ENCODE measurements at places on chromosomes 2 and 18.

GRCh38 chr18:34223893-34224422, 755 bp downstream of the NOL4 start:
- DNase-seq = no peak

GRCh38 chr2:10252661-10253060, 50.0 kb upstream of the HPCAL1 start:
- no peak for DNase-seq

DNA sequence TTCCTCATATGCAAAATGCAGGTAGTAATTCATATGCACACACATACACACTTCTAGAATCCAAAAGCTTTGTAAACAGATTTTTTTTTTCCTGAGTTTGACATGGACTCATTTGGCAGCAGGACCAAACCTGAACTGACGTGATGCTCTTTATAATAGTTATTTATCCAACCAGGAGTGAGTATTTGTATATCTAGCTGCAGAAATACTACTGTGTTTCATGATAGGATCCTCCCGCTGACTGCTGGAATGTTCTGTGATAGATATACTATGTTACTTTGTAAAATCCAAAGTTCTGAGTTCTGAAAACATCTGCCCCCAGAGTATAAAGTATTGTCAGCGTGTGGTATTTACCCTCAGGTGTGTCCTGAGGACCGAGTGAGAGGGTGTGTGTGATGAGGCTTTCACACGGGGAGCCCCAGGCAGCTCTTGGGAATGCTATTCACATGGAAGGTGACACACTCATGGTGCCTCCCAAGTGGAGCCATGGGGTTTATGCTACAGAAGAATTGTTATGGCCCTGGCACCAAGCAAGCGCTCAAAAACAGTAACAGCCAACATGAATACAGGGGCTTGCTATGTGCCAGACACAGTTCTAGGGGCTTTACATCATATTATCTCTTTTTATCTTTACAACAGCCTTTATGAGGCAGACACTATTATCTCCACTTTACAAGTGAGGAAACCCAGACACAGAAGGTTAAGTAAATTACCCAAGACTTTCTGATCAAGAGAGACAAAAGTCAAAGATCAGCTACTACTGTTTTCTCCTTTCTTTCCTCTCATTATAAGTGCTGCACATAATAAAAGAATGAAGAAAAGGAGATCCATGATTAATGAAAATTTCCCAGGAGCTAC, 16.7 kb upstream of the TXNDC2 start:
- DNase-seq = no peak

DNA sequence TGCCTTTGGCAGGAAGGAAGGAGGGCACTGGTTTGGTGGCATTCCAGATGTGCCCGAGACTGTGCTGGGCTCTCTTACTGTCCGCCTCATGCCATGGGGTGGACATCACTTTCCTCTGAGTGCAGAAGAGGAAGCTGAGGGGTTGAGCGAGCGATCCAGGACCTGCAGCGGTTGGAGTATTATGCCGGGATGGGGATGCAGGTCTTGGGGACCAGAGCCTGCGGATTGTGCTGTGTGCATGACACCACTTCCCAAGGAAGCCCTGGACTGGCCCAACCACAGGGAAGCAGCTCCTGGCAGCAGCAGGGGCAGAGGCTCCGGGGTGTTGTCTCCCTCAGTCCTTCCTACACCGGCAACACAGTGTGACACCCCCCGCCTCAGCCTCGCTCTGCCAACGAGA, 44.5 kb downstream of the ATP6V1C2 start:
- no peak for DNase-seq

DNA sequence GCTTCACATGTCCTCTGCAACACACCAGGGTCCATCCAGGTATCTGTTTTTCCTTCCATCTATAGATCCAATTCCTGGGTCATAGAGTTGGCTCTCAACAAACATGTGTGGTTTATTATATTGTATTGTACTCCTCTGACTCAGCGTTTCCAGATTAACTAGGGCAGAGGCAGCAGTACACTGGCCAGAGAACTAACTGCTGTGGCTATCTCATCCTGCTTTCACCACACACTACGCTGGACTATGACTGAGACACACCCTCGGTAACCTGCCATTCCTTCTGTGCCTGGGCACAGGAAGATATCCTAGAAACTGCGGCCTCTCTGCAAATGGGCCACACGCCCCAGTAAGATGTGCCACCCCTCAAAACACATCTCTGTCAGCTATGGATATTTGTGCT, 159.8 kb upstream of the STK17B start:
- no peak for DNase-seq

DNA sequence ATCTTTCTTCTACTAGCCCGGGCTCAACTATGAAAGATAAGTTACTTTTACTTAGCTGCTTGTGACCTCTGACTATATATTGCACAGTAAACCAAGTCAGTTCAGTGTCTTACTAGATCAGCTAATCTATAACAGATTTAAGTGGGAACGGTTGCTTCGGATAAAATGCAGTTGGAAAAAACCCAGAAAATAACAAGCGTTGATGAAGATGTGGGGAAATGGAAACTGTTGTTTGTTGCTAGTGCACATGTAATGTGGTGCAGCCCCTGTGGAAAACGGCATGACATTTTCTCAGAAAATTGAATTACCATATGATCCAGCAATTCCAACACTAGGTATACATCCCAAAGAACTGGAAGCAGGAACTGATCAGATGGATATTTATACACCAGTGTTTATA, 248.5 kb downstream of the PRKCE start:
- DNase-seq = no peak

GRCh38 chr2:39377226-39377939, 59.7 kb downstream of the MAP4K3 start:
- DNase-seq = no peak

DNA sequence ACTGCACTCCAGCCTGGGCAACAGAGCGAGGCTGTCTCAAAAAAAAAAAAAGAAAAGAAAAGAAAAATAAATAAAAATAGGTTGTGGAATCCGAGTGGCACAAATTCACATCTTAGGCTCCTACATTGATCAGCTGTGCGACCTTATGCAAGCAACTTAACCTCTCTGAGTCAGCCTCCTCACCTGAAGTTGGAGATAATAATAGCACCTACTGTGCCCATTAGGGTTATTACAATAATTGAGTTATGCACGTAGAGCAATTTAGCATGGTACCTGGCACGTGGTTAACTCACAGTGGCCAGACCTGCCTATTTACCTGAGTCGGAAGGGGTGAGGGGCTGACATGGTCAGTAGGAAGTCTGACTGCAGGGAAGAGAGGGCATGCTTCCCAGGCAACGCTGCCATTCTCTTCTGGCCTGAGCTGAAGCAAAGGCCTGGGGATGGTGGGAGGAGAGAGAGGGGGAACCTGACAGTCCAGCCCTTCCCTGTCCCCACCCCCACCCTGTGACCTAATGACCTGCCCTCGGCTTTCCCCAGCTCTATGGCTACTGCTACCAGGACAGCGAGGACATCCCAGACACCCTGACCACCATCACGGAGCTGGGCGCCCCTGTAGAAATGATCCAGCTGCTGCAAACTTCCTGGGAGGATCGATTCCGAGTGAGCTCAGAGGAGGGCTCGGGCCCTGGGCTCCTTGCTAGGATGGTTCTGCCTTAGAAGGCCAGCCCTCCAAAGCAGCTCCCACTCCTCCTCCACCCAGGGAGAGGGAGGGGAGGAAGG, 5.1 kb downstream of the PKDCC start:
- DNase-seq = no peak

DNA sequence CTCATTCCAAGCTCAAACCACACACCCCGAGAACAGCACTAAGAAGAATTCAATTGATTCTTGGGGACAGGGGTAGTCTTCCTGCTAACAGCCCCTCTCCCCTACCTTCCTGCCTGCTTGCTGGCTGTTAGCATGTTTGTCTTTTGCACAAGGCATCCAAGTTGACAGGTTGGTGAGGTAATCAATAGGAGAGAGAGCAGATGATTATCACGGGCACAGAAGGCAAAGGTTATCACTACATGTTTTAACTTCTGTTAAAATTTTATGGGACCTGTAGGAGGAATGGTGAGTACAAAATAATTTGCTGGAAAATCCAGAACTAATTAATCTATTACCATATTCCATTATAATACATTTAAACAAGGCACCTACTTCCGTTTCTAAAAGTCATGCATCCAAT, 442.1 kb upstream of the TCF4 start:
- no peak for DNase-seq

GRCh38 chr18:10361660-10362059, 92.8 kb upstream of the APCDD1 start:
- no peak for DNase-seq

GRCh38 chr2:174967691-174968260, 37.4 kb downstream of the CHN1 start:
- no peak for DNase-seq

GRCh38 chr2:161681046-161681445, 56.8 kb downstream of the SLC4A10 start:
- DNase-seq = no peak

- DNase-seq = no peak
These were observed 1113.9 kb upstream of the ACVR2A start for GRCh38 chr2:146730882-146731281.

DNA sequence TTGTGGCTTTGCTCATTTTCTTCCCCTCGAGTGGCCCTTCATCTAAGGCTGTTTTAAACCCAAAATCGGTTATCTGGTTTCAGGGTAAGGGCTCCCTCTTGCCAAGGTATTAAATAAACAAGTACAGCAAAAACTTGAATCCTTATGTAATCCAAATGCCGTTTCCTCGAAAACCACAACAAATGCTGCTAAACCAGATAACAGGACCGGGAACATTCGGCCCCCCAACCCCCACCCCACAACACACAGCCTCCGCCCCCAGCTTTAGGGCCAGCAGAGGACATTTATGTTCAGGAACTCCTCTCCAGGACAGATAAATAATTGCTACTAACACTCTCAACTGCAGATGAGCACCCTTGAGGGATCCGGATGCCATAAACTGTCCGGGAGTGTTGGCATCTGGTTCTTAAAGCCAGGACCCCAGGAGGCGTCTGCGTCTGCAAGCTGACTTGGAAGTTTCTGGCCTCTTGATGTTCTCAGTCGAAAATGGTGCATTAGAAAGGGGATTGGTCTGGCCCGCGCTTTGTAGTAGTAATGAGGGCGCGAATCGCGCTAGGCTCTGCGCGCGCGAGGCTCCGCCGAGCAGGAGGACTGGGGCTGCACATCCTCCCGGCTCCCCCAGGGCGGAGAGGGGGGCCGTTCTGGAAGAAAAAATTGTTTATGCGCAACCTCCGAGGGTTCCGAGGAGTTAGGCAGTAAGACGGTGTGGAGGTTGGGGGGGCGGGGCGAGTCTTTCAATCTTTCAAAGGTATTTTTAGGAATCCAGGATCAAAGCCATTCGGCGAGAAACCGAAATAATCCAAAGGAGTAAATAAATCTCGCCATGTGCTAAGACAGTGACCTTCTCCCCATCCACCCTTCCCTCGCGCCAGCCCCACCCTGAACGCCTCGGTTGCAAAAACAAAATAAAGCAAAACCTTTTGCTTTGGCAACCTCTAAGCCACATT, 3.9 kb upstream of the ID2 start:
- peak; percentile 47 for DNase-seq

GRCh38 chr2:18117592-18117991, 239.1 kb downstream of the KCNS3 start:
- no peak for DNase-seq

DNA sequence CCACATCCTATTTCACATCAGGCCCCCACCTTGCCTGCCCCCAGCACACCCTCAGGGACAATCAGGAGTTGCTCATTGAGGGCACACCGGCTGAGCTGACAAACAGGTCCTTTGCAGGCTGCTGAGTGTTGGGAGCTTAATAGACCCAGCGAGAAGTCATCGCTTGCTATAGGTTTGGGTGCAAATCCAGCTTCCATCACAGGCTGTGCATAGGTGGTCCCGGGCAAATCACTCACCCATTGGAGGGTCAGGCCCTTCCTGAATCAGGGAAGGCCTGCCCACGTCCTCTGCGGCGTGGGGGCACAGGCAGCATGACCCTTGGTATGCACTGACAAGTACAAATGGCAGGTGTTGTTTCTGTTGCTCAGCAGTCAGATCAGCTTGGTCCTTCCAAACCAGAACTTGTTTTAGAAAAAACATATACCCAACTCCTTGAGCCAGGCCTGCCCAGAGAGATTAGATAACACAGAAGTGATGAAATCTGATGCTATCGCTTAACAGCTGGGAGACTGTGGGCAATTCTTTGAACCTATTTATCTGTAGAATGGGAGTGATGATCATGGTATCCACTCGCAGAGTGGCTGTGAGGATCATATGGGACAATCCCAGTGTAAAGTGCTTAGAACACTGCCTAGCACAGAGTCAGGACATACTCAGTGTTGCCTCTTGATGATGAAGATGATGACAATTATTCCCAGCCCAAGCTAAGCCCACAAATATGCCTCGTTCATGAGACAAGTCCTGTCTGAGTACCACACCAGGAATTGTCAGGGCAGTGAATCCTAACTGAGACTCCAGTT, 34.9 kb downstream of the SMAD7 start:
- DNase-seq = no peak

- no peak for DNase-seq
These were observed 481.4 kb downstream of the CMPK2 start for GRCh38 chr2:6384341-6384740.

- no peak for DNase-seq
These were observed 79.6 kb downstream of the MBP start for GRCh38 chr18:77052983-77053309.

DNA sequence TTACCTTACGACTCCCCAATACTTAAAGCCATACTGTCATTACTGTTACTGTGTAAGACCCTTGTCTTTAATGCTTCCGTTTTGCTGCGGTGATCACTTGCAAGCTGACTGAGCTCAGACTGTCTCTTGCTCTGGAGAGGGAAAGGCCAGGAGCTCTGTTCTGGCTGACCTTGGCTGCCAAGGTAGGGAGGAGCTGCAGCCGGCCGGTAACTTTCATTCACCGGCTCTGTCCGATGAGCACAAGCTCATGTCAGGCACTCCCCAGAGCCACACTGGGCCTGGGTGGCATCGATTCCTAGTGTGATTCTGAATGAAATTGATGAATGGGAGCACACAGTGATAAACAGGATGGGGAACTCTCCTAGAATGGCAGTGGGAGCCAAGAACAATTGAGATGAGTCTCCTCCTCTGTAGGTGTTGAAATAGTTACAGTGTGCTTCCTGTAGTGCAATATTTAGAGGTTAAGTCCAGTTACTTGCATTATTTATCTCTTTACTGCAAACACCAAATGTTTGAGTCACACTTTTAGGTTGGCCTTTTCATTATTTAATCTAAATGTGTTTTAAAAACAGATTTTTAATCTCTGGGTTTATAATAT, 100.9 kb downstream of the ATP9B start:
- no peak for DNase-seq
